Camera-type eye (tissue), 1 donor: ENCODE measurements at places on chromosomes 4 and X. TPM values are rescaled to one million over a fixed set of nuclear protein-coding genes. Genes with fewer than 3 reads are reported as not detected.

ENAM gene
- total RNA-seq: 0.27 TPM

POU3F4 gene
- total RNA-seq: not detected

XAGE5 gene
- total RNA-seq: not detected

MAGEC1 gene
- total RNA-seq: not detected

TMEM154 gene
- total RNA-seq: 1.6 TPM

CITED1 gene
- 4.6 TPM for total RNA-seq

TCEAL6 gene
- total RNA-seq: 3.2 TPM

PLRG1 gene
- total RNA-seq: 78.3 TPM

ARHGAP36 gene
- total RNA-seq: 2.4 TPM

RAB9B gene
- 18.5 TPM for total RNA-seq

SAP30 gene
- total RNA-seq: 52.1 TPM

JCHAIN gene
- 3.0 TPM for total RNA-seq

SEC24D gene
- 67.1 TPM for total RNA-seq

PABPC1L2A gene
- total RNA-seq: not detected

ODAM gene
- total RNA-seq: not detected

NR3C2 gene
- 13.9 TPM for total RNA-seq

INTS12 gene
- total RNA-seq: 27.9 TPM

UGT8 gene
- total RNA-seq: 2.1 TPM

AMTN gene
- total RNA-seq: not detected

CXCL10 gene
- 1.4 TPM for total RNA-seq

ADGRG4 gene
- total RNA-seq: not detected

SAGE1 gene
- not detected for total RNA-seq

GPRASP1 gene
- 33.8 TPM for total RNA-seq

SLC9B1 gene
- total RNA-seq: 6.9 TPM

ARHGEF38 gene
- 0.55 TPM for total RNA-seq

UGT2A1 gene
- total RNA-seq: not detected
